ENCODE measurements at places on chromosomes 5 and 9.

DNA sequence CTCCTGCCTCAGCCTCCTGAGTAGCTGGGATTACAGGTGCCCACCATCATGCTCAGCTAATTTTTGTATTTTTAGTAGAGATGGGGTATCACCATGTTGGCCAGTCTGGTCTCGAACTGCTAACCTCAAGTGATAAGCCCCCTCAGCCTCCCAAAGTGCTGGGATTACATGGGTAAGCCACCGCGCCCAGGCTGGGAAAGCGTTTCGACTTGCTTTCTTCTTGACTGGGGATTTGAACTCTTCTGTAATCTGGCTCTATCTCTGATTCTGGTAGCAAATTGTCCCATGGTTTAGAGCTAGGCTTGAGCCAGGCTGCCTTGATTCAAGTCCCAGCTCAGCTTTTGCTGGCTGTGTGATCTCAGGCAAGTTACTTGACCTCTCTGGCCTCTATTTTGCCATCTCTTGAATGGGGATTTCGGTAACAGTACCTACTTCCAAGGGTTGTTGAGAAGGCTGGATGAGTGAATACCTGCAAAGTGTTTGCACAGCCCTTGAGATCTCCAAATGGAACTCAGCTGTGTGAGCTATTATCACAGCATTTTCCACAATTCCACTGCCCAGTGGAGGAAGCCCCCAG lies 20.5 kb upstream of the MVB12B start:
- no peak for DNase-seq

- DNase-seq: no peak
Measured at GRCh38 chr5:62460578-62460983, 48.0 kb downstream of the IPO11 start.

GRCh38 chr5:16178745-16179372 lies 732 bp downstream of the MARCHF11 start:
- DNase-seq: no peak

DNA sequence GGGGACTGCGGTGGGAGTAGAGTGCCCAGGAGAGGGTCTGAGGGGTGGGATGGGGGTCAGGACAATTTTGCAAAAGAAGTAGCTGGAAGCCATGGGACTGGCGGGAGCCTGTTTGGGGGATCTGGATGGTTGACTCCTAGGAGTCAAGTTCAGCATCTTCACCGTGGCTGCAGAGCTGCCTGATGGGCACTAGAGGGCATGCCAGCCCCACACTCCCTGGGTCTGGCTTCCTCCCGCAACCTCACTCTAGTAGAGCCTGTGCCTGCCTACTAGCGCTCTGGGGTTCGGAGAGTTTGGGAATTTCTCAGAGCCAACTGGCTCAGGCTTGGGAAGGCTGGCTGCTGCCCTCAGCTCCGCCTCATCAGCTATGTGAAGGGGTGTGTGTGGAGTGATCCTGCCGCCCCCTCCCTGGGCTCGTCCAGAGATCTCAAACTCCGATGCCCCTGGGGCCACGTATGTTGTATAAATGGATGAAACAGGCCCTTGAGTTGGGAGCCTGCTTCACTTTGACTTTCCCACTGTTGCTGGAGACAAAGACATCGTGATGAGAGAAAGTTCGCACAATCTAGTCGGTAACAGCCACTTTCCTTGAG lies 10.8 kb downstream of the TSPAN17 start:
- DNase-seq: peak; percentile 38

Data from stimulated activated CD8-positive, alpha-beta memory T cell treated with anti-CD3 and anti-CD28 coated beads, Interleukin-4, amount 100 ng/mL, for 1 hour (primary cell).